ENCODE measurements at places on chromosomes 3 and 15. TPM values are rescaled to one million over a fixed set of nuclear protein-coding genes. Genes with fewer than 3 reads are reported as not detected.

The B3GNT5 gene
- total RNA-seq, result 4.6 TPM

The CD96 gene
- 1.5 TPM for total RNA-seq

The NRROS gene
- 22.3 TPM for total RNA-seq

The MESP1 gene
- total RNA-seq, result 39.7 TPM

The LMLN gene
- total RNA-seq, result 5.9 TPM

The GOLGA8O gene
- not detected for total RNA-seq

The GOLGA8R gene
- 7.5 TPM for total RNA-seq

The AADAC gene
- not detected for total RNA-seq

The LMCD1 gene
- total RNA-seq, result 302 TPM

The CRYGS gene
- 6.7 TPM for total RNA-seq

The IL5RA gene
- 0.22 TPM for total RNA-seq

The FBXO40 gene
- total RNA-seq, result 0.16 TPM

The GOLGA8K gene
- total RNA-seq, result not detected

The ARL6 gene
- 7.0 TPM for total RNA-seq

The SOX14 gene
- not detected for total RNA-seq

The RCN2 gene
- total RNA-seq, result 54.6 TPM

The PLSCR4 gene
- 144 TPM for total RNA-seq

The MAP3K13 gene
- 8.8 TPM for total RNA-seq

The BCL6 gene
- total RNA-seq, result 226 TPM

The ACTRT3 gene
- 3.8 TPM for total RNA-seq

The IMPG2 gene
- total RNA-seq, result 0.38 TPM

The ADCY5 gene
- 52.2 TPM for total RNA-seq

The CPA3 gene
- total RNA-seq, result 36.4 TPM

The ZNF774 gene
- total RNA-seq, result 2.5 TPM

The IQCH gene
- 1.5 TPM for total RNA-seq

The CELF6 gene
- total RNA-seq, result 1.9 TPM

The GMPPB gene
- total RNA-seq, result 12.6 TPM

The DLL4 gene
- 7.0 TPM for total RNA-seq

The EXD1 gene
- not detected for total RNA-seq

The OR5H6 gene
- not detected for total RNA-seq

The MYL3 gene
- 2.0 TPM for total RNA-seq

The DPPA2 gene
- total RNA-seq, result not detected

The ALPK3 gene
- 70.3 TPM for total RNA-seq

The LDHAL6B gene
- not detected for total RNA-seq

The A4GNT gene
- not detected for total RNA-seq

The TM4SF4 gene
- total RNA-seq, result not detected

Measured in subcutaneous adipose tissue (tissue), 4 donors.